ENCODE measurements at places on chromosomes 7 and 10.

- DNase-seq, result no peak
Measured at GRCh38 chr7:41189866-41190265, 513.0 kb downstream of the INHBA start.

DNA sequence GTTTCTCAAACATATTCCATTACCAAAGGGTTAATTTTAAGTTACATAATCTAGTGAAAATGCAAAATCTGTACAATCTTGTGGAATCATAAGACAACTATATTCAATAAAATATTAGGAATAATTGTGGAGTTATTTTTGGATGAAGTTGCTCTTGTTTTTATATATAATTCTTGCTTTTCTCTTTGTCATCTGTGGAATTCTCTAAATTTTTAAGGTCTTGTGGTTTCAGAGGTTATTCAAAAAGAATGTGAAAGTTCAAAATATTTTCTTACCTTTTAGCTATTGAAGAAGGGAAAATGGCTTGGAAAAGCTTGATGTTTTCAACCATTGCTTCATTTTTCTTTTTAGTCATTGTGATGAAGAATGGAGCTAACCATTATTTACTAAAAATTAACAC is 552.1 kb downstream of the TFEC start:
- no peak for DNase-seq

DNA sequence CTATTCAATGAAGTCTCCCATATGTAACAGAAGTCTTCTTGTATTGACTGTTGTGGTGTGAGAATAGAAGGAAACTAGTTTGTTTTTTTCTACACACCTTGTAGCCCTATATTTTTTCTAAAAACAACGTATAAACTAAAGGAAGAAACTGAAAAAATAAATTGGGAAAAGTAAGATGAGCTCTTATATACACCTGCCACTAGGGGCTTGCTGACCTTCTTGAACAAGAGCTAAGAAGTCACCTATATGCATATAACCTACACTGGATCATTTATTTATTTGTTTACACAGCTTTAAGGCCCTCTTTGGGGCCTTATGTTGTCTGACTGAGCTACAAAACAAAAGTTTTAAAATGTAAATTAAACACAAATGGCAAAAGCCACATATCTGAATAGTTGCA is 383.0 kb downstream of the HPSE2 start:
- DNase-seq, result no peak

DNA sequence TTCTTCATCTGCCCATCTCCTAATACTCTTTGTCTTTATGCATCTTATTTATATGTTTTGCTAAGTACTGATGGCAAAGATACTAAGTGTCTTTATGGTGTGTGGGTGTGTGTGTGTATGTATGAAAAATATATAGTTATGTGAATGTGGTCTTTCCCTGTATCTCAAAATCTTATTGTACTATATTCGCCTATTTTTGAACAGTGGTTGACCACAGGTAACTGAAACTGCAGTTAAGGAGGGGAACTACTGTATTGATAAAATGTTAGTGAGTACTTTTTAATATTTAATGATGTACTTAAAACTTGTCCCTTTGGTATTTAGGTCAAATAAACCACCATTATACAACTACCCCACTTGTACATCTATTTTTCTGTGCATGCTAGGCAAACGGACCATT is 85.9 kb downstream of the ADD3 start:
- DNase-seq, result no peak

GRCh38 chr10:5978230-5978489 is 817 bp upstream of the IL15RA start:
- DNase-seq, result no peak

DNA sequence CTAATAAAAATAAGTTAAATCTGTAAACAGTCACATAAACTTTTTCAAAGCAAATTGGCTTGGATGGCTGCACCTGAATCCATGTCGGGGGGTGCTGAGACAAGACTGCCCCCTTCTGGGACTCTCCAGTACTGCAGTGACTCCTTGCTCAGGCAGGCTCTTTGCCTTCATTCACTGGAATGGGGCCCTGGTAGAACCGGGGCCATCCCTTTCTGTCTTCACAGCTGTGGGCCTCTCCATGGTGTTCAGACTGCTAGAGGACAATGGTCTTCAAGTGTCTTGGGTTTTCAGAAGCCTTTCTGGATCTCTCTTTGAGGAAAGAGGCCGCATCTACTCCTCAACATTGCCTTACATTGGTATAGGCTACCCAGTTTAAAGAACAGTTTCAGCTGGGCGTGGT is 16.1 kb upstream of the IMPDH1 start:
- peak; percentile 43 for DNase-seq

DNA sequence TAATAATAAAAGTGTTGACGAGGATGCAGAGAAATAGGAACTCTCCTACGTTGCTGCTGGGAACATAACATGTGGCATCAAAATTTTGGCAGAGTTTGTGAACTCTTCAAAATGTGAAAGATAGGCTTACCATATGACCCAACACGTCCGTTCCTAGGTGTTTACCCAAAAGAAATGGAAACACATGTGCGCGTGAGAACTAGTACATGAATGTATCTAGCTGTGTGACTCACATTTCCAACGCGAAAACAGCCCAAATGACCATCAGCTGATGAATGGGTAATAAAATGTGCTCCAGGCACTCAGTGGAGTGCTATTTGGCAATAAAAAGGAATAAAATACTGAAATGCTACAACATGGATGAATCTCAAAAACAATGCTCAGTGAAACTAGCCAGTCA is 10.4 kb upstream of the ELFN1 start:
- DNase-seq, result no peak

DNA sequence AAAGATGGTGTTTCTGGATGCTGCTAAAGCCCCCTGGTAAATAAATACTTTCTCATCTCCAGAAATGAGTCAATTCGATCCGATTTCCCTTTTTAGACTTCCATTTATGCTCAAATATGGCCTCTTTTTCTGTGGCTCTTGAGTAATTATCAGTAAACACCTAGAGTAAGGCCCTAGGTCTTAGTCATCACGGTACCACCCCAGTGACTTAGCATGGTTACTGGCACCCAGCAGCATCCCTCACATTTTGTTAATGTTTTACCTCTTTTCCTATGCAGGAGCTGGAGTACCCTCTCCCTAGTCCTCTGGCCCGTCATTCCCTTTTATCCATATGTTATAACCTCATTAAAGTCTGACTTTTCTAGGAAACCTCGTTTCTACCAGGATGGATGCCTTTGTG is 19.5 kb downstream of the CHN2 start:
- DNase-seq, result no peak

DNA sequence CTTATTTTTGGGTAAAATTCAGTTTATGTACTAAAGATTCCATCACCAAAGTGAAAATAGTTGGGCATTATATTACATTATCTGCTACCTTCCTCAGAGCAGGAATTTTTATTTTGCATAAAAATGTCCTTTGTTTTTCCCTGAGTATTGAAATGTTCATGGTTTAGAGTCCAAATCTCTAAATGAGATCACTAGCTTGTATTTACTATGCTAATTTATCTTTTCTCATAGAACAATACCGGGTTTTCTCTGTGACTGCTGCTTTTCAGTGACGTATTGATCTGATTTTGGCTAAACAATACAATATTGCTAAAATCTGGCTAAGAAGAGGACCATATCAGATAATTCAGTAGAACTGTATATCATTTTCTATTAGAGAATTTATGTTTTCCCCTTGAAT is 89.6 kb upstream of the TEX47 start:
- DNase-seq, result no peak

- no peak for DNase-seq
Measured at GRCh38 chr7:149220534-149220933, 18.9 kb upstream of the ZNF212 start.

DNA sequence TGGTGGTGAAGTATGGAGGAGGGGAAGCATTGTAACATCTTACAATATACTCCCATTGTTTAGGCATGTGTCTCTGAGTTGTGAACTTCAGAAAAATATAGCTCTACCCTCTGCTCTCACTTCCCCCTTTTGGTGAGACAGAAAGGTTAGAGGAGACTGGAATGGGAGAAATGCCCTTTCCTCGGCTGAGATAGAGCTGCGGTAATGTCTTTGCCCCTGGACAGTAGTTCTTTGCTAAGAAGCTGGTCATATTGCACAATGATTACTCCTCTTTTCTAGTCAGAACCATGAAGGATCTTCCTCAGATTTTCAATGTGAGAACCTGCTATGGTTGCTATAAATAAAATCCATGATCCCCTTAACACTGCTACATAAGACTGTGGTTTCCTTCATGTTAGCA is 171.0 kb downstream of the SEM1 start:
- no peak for DNase-seq

DNA sequence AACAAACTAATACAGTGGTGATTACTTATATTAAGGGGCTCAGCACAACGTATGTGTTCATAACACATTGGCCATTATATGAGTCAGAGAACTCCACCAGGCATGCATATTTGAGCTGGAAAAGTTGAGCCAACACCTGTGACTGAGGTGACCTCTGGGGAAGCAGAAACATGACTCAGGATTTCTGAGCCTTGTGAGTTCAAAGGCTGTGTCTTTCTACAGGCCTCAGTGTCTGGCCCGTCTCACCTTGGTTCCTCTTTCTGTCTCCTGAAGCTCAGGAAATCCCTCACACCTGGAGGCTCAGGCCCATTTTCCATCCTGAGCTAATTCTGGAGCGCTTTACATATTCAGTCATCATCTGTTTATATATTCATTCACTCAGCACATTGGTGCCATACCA is 230.9 kb upstream of the AGK start:
- DNase-seq, result no peak

DNA sequence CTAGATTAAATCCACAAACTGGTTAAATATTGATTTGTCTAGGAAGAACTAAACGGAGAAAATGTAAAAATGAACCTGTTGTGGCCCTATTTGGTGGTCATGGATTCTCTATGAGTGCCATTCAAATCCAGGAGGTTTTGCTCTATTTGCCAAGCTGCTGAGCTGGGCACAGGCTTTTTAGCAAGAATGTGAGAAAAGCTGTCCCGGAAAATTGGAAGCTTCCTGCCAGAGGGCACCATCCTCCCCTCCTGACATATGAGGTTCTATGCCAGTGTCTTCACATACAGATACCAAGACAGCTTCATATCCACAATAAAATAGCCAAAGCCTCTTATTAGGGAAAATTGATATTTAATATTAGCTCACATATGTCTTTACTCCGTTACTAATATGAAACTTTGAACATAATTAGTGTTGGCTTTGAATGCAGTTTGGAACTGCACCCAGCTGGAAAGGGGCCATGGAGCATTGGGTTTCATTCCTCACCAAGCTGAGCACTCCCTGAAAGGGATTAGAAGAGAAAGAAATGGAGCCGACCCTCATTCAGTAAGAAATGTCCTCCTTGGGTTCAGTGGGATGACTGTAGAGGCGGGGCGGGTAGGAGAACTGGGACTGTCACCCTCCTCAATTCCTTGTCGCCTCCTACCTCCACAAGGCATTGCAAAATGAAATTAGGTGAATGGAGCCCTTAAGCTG is 47.8 kb downstream of the NRCAM start:
- no peak for DNase-seq

DNA sequence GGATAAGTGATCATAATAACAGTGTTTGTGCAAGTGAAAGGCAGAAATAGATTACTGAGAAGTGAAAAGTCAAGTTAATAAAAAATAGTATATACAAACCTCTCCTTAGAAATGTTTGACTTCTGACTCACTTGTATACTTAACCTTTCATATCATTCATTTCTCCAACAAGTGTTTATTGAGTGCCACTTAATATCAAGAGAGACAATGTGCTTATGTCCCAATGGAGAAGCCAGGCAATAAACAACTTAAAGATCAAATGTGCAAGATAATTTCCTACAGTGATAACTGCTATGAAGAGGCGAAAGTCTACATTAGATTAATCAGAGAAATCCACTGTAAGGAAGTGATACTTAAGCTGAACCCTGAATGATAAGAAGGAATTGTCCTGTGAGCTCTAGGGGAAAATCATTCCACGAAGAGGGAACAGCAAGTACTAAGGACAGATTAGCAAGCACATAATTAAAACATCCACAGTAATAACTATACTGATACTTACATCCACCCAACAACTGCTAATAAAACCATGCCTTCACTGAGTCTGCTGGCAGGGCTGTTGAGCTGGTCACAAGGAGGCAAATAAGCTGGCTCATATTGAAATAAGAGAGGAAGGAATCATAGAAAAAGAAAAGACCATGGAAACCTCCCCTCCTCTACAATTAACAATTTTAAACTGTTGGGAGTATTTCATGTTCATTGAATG is 203.5 kb downstream of the CTNNA3 start:
- DNase-seq, result no peak

GRCh38 chr10:12422189-12422588 is 72.8 kb downstream of the CAMK1D start:
- no peak for DNase-seq

GRCh38 chr7:41375582-41375981 is 327.3 kb downstream of the INHBA start:
- no peak for DNase-seq

GRCh38 chr10:77105761-77106221 is 531.8 kb downstream of the KCNMA1 start:
- DNase-seq, result no peak

DNA sequence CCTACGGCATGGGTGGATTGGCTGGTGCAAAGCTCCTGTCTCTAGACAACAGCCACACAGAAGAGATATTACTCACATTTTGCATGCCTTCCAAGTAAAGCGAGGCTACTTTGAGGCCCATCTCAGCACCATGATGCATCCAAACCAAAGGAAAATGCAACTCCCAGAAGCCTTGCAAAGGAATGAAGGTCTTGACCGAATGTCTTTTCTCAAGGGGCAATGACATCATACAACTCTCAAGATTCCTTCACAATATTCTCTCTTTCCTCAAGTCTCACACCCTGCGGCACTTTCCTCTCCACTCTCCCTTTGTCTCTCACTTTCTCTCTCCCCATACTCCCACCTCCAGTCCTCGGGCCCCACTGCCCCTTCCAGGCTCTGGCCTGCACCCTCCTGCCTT is 44.8 kb upstream of the CPXM2 start:
- no peak for DNase-seq

DNA sequence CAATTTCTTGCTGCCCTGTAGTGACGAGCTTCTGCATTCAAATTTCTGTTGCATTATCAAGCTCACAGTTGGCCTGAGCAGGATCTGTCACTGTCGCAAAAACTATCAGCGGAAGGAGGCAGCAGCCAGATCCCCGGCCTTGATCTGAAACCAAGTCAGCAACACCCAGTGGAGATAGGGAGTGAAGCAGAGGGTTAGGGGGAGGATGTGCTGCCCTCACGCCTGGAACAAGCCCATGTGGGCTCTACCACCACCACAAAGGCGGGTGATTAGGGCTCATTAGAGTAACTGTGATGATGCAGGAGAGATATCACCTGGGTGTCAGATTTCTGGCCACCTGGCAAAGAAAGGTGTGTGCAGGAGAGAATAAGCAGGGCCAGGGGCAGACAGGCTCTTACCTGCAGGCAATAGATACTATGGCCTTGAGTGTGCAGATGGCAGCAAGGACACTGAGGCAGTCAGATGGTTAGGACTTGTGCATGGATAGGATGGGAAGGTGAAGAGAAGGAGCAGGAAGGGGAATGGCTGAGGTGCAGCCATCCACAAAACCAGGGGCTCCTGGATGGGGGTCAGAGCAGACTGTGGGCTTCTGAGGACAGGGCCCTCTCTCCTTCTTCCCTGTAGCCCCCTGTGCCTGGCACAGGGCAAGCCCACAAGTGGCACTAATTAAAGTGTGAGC is 417.3 kb downstream of the RPS24 start:
- no peak for DNase-seq
